ENCODE measurements at places on chromosomes 1 and 21. TPM values are rescaled to one million over a fixed set of nuclear protein-coding genes. Genes with fewer than 3 reads are reported as not detected.

Gene SYNC
- total RNA-seq: 9.1 TPM

Gene ILDR2
- total RNA-seq: 6.7 TPM

Gene TBX15
- total RNA-seq: 12.5 TPM

Gene OR2T29
- not detected for total RNA-seq

Gene NBPF9
- 33.5 TPM for total RNA-seq

Gene OR14K1
- total RNA-seq: not detected

Gene IGSF9
- total RNA-seq: 0.18 TPM

Gene OR14A2
- total RNA-seq: not detected

Gene SLC66A1
- total RNA-seq: 10.8 TPM

Gene OPRD1
- not detected for total RNA-seq

Gene CR2
- total RNA-seq: 0.27 TPM

Gene TTC39A
- total RNA-seq: 1.2 TPM

Gene CADM3
- total RNA-seq: 207 TPM

Gene IVL
- not detected for total RNA-seq

Gene S100A8
- total RNA-seq: 192 TPM

Gene FCRL4
- total RNA-seq: not detected

Gene FOXO6
- total RNA-seq: 1.7 TPM

Gene CASP9
- 25.1 TPM for total RNA-seq

Gene COL16A1
- 179 TPM for total RNA-seq

Gene ZYG11A
- 0.09 TPM for total RNA-seq

Gene CYP4X1
- 24.3 TPM for total RNA-seq

Gene PROX1
- total RNA-seq: 2.8 TPM

Gene DDR2
- 132 TPM for total RNA-seq

Gene TSTD1
- total RNA-seq: 13.1 TPM

Gene MPZL1
- total RNA-seq: 102 TPM

Gene NPPA
- 0.45 TPM for total RNA-seq

Gene IL19
- total RNA-seq: not detected

Gene TPTE
- total RNA-seq: not detected

Gene B3GALT5
- total RNA-seq: not detected

Gene TMPRSS2
- total RNA-seq: 0.49 TPM

Gene LDLRAD2
- total RNA-seq: 0.13 TPM

Gene ZBTB48
- 28.9 TPM for total RNA-seq

Gene CRNN
- not detected for total RNA-seq

Gene SHE
- 30.5 TPM for total RNA-seq

Gene KIRREL1
- 67.8 TPM for total RNA-seq

Gene GCSAML
- 1.2 TPM for total RNA-seq

Gene SLC26A9
- not detected for total RNA-seq

Gene HIVEP3
- total RNA-seq: 11.0 TPM

Gene NOTCH2NLA
- total RNA-seq: 102 TPM

Gene ADCY10
- total RNA-seq: 0.67 TPM

Gene LRRIQ3
- total RNA-seq: 0.49 TPM
